Psoas muscle (tissue), 8 donors: ENCODE measurements at places on chromosomes 5 and 9. TPM values are rescaled to one million over a fixed set of nuclear protein-coding genes. Genes with fewer than 3 reads are reported as not detected.

The PCDHB15 gene
- polyA plus RNA-seq, result 0.58 TPM

The PCDHGA7 gene
- 0.07 TPM for polyA plus RNA-seq

The SLC1A3 gene
- 17.4 TPM for polyA plus RNA-seq

- DNase-seq, result no peak
Measured at GRCh38 chr5:142011572-142012185, 1.1 kb downstream of the GNPDA1 start.

DNA sequence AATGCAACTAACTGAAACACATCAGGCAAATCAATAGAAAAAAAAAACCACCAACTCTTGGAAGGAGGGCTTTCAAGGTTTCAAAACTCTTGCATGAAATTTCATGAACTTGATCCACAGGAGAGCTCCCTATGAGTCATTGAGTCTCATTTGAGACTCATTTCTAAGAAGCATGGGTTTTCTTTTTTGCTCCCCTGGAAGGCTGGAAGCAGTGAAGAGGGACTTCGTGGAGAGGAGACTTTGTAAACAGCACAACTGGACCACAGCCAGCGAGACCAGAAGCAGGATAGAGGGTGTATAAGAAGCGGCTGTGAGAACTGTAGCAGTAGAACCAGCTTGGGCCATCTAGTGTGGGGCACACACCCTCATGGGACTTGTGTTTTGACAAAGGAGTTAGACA is 41.2 kb upstream of the RAPGEF1 start:
- DNase-seq, result no peak

DNA sequence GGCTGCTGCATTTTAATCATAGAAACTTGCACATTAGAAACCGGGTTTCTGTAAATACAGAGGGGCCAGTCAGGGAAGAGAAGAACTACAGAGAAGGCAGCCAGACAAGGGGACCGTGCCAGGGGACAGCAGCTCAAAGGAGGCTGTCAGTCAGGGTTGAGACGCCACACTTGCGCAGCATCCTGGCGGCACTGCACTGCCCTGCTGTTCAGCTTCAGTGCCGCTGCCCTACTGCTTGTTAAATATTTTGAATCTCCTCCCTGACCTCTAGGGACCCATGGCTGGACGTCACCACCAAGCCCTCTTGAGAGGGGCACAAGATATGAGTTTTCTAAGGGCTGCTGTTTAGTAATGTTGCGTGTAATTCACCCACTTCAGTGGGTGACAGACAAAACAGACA is 43.6 kb upstream of the ZBTB43 start:
- no peak for DNase-seq

DNA sequence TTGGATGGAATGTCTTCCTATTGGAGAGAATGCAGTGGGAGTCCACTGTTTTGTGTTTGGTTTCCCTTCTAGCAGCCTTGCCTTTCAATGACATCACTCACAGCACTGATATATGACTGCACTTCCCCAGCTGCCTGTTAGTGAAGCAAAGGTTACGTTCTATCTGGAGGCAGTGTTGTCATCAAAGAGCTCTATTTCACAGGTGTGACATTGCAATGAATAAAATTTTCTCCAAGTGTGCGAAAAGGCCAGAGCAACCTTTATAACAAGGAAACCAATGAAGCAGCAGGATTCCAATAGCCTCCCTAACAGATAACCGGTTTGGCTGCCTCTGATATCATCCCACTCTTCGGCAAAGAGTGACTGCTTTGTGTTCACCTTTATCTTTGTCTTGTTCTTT is 523.5 kb upstream of the ZNF608 start:
- no peak for DNase-seq

GRCh38 chr9:134304690-134305089 is 21.6 kb upstream of the RXRA start:
- DNase-seq, result peak; percentile 20

DNA sequence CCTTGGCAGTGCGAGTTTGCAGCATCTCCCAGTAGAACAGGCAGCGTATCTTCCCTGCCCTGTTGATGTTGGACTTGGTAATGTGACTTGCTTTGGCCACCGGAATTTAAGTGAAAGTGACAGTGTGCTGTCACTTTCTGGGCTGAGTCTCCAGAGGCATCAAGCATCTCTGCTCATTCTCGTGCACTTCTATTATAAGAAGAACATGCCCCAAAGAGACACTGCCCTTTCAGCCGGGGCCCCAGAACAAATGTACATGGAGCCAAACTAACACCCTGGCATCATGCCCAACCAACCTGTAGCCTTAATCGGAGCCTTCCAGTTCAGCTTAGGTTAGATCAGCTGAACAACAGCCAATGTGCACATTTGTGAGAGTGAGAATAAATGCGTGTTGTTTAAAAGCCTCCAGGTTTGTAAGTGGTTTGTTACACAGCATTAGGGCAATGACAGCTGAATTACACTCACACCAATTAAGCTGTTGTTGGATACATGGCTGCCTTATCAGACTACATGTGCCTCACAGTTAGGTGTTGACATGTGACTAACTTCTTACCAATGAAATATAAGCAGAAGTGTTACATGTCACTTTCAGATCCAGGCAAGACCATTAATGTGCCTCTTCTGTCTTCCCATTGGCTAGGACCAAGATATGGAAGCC is 22.1 kb upstream of the FRMD3 start:
- no peak for DNase-seq

DNA sequence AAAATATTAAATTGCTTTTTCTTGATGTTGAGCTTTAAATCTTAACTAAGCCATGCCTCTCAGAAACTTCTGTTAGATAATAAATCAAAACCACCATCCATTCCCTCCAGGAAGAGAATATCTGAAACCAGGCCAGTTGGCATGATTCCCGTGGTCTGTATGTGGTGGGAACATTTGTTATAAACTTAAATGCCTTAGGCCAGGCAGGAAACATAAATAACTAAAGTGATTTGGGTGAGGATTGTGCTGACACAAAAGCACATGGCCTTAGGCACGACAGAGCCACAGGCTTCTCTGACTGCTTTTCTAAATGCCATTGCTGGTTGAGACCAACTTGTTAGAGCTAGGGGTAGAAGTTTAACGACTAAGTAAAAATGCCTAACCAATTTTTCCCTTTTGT is 255.9 kb downstream of the GABRG2 start:
- no peak for DNase-seq

The VAV2 gene
- polyA plus RNA-seq, result 1.8 TPM

- no peak for DNase-seq
Measured at GRCh38 chr9:108271646-108272348, 584.0 kb downstream of the ACTL7B start.

- DNase-seq, result peak; percentile 45
Measured at GRCh38 chr5:68839019-68839552, 254.7 kb upstream of the SLC30A5 start.

GRCh38 chr5:90852531-90852930 is 293.9 kb downstream of the ADGRV1 start:
- no peak for DNase-seq

DNA sequence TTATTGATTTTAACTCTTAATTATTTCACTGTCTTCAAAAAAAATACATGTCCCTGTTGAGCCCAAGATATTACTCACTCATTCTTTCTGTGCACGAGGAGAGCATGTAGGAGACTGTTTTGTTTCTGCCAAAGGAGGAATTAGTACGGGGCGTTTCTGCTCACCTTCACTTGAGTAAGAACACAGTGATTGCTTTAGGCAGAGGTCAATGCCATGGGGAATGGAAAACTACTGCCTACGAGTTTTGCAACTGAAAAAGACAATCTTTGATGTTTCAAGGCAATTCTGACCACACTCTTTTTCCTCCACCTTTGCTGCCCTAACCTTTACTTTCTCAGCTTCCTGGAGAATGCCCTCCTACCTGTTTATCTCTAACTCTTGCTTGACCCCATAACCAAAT is 109.4 kb downstream of the CCDC192 start:
- DNase-seq, result no peak

- peak; percentile 58 for DNase-seq
Measured at GRCh38 chr9:106885451-106885850, 22.5 kb downstream of the ZNF462 start.

The MZB1 gene
- 0.03 TPM for polyA plus RNA-seq

DNA sequence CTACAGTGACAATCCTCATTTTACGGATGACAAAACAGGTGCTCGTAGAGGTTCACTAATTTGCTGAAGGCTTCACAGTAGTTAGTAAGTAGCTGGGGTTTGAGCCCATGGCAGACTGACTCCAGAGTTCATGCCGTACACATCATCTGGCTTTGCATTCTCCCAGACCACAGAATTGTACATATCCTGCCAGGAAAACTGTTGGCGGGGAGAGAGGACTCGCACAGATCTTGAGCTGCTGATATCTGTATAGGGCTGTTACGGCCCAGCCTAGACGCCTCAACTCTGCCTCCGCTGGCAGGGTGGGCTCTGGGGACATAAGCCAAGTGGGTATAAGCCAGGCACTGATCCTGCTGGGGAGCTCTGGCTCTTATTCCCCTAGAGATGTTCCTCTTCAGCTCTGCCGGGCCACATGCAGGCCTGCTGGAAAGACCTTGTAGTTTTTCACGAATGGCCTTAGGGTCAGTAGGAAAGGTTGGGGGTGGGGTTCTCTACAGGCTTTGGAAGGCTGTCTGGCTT is 16.3 kb downstream of the LARP1 start:
- DNase-seq, result no peak

The KCNN2 gene
- 0.57 TPM for polyA plus RNA-seq

- no peak for DNase-seq
Measured at GRCh38 chr5:169871826-169872490, 108.3 kb downstream of the INSYN2B start.

DNA sequence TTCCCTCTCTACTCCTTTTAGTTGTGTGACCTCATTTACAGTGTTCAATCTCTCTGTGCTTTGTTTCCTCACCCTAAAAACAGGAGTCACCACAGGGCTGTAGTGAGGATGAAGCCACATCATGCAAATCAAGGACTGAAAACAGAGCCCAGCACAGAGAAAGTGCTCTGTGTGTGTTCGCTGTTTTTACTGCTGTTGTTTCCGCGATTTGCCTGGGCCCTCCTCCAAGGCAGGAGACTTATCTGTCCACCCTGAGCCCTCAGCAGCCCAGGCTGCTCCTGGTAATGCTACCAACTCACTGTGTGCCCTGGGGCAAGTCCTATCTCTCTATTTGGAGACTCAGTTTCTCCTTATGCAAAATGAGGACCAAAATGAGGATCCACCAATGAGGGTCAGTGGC is 87.2 kb upstream of the NEURL1B start:
- no peak for DNase-seq
